ENCODE measurements at places on chromosomes 2 and 18. TPM values are rescaled to one million over a fixed set of nuclear protein-coding genes. Genes with fewer than 3 reads are reported as not detected.

DNA sequence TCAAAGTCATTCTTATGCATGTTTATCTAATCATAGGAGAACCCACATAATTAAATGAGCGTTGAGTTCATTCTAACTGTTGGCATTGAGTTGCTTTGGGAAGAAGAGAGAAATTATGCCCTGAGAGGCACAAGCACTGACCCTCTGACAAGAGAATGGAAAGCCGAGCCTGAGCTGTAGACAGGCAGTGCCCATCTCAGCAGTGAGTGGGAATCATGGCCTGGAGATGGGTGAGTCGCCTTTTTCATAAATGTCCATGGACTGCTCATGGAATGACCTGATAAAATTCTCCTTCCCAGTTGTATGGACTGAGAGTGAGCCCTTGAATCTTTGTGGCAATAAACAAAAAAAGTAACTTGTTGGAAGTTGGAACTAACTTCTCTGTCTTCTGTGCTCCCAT, 21.4 kb upstream of the MYO3B start:
- H3K36me3 ChIP-seq = no peaks in the 10 kb centered on the region
- H3K4me1 ChIP-seq = no peaks in the 10 kb centered on the region
- H3K4me3 ChIP-seq = no peak overlapping the region
- no peak overlapping the region for H3K27ac ChIP-seq
- no peak for DNase-seq

DNA sequence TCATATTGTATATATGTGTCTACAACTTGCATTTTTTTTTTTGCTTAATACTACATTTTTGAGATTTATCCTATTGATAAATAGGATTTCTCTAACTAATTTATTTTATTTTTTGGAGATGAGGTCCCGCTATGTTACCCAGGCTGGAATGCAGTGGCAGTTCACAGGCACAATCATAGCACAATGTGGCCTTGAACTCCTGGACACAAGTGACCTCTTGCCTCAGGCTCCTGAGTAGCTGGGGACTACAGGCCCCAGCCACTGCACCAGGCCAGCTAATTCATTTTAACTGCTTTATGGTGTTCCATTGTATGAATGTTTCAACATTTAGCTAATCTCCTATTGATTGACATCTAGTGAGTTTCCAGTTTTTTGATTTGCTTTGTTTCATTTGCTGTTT, 16.8 kb upstream of the CLASP1 start:
- no peak overlapping the region for H3K27ac ChIP-seq
- DNase-seq = no peak
- no peaks in the 10 kb centered on the region for H3K4me1 ChIP-seq
- no peak overlapping the region for H3K4me3 ChIP-seq
- no peaks in the 10 kb centered on the region for H3K36me3 ChIP-seq

The PRLH gene
- not detected for total RNA-seq

The FAM110C gene
- 0.44 TPM for total RNA-seq

The G6PC2 gene
- total RNA-seq = not detected

The ASTL gene
- total RNA-seq = 18.0 TPM

GRCh38 chr18:77995593-77995992, 745.9 kb downstream of the GALR1 start:
- no peak overlapping the region for H3K27ac ChIP-seq
- no peaks in the 10 kb centered on the region for H3K36me3 ChIP-seq
- H3K4me1 ChIP-seq = no peaks in the 10 kb centered on the region
- DNase-seq = no peak
- H3K27me3 ChIP-seq = no peaks in the 10 kb centered on the region
- no peak overlapping the region for H3K4me3 ChIP-seq

The OR6B3 gene
- total RNA-seq = not detected

The FSIP2 gene
- total RNA-seq = not detected

The LCT gene
- 0.48 TPM for total RNA-seq

GRCh38 chr2:95382192-95382591, 20.3 kb upstream of the FAHD2A start:
- no peak for DNase-seq
- no peaks in the 10 kb centered on the region for H3K36me3 ChIP-seq
- no peak overlapping the region for H3K27ac ChIP-seq

DNA sequence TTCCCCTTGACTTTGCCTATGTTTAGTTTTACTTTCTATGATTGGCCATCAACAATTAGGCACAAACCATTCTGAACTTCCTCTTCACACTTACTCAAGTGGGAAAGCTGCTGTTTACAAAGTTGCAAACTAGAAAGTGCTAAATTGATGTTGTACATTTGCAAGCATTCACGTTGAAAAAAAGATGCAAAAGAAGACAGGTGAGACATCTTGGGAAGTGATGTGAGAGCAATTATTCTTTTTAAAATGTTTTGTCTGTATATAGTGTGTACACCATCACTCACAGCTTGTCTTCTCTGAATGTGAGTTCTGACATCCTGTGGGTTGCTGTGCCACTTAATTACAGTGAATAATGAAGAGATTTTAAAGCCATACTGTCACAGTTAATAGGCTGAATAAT, 874.1 kb upstream of the LRATD1 start:
- DNase-seq = no peak
- no peaks in the 10 kb centered on the region for H3K27me3 ChIP-seq
- no peaks in the 10 kb centered on the region for H3K36me3 ChIP-seq
- no peaks in the 10 kb centered on the region for H3K4me1 ChIP-seq

The FBXO48 gene
- total RNA-seq = 1.5 TPM

The SP140 gene
- total RNA-seq = 111 TPM

DNA sequence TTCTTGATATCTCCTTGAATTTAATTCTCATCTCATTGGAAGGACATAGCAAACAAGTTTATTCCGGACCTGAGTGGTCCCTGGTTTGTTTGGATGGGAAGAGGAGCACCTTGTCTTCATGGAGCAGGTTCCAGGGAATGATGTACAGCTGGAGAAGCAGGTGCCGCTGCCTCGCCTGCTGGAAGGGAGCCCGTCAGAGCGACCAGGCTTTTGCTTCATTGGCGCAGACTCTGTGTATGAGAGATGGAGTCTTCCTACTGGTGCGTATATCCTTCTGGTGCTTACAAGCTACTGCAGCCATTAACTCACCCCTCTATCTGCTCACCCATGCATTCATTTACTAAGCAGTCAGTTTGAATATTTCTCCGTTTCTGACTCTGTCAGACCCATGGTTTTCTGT, 11.6 kb upstream of the ALLC start:
- H3K27ac ChIP-seq = no peak overlapping the region
- H3K4me1 ChIP-seq = peaks cover 5% of the 10 kb centered on the region
- H3K27me3 ChIP-seq = no peaks in the 10 kb centered on the region
- H3K4me3 ChIP-seq = no peak overlapping the region
- no peak for DNase-seq

GRCh38 chr2:157875641-157876065, 477 bp downstream of the ACVR1 start:
- H3K27ac ChIP-seq = peak overlapping the region; percentile 66
- H3K36me3 ChIP-seq = no peaks in the 10 kb centered on the region
- peaks cover 30% of the 10 kb centered on the region for H3K4me1 ChIP-seq
- DNase-seq = peak; percentile 67

- DNase-seq = no peak
- no peak overlapping the region for H3K4me3 ChIP-seq
- H3K27me3 ChIP-seq = no peaks in the 10 kb centered on the region
- H3K27ac ChIP-seq = no peak overlapping the region
- no peaks in the 10 kb centered on the region for H3K36me3 ChIP-seq
Observed at GRCh38 chr18:9755615-9756014, 47.5 kb downstream of the RAB31 start.

DNA sequence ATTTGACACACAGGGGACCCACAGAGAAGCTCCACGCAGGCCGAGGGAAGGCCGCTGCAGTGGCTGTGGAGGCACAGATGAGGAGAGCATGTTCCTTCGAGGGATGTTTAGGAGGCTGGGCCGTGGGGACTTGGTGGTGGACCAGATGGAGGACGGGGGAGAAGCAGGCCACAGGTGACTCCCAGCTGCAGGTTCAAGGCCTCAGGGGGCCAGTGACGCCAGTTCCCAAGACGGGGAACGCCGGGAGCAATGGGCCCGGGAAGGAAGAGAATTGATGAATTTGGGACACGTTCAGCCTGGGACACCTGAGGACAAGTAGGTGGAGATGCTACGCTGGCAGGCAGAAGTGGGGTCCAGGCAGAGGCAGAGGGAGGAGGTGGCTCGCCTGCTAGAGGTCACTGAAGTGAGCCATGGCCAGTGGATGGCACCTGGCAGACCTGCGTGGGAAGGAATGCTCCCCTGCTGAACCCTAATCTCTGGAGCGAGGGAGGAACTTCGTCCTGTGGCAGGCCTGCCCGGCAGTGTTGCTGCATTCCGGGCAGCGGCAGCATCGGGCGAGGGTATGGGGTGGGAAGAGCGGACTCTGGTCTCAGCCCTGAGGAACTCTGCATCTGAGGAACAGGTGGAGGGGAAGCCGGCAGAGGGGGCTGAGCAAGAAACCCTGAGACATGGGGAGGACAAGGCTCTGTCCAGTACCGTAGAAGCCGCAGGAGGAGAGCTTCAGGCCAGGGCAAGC, 25.2 kb upstream of the HPCAL1 start:
- no peaks in the 10 kb centered on the region for H3K36me3 ChIP-seq
- DNase-seq = no peak
- H3K4me1 ChIP-seq = peaks cover 11% of the 10 kb centered on the region

DNA sequence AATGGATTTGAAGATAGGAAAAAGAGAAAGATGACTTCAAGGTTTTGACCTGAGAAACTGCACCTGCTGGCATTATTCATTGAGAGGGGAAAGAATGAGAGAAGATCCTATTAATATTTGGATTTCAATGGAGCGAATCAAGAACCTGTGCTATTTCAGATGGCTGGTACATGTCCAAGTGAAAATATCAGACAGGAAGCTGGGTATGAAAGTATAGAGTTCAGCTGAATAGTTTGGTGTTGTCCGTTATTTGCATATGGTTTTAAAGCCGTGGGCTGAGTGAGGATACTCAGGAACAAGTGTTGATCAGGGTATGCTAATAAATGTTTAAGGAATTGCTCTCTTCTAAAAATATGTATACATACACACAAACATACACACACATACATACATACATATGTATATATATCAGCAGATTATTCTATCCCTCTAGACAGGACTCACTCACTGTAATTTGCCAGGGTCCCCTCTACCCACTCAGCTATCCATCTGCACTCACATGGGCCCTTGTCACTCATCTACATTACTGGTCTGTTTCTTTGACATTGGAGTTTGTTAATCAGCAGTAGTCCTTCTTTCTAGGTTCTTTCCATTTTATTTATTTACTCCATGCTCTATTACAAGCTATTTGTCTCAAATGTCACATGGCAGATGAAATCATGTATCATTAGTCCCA, 33.9 kb upstream of the IKZF2 start:
- H3K27me3 ChIP-seq = no peaks in the 10 kb centered on the region
- no peak for DNase-seq
- no peak overlapping the region for H3K27ac ChIP-seq

- H3K36me3 ChIP-seq = peaks cover 5% of the 10 kb centered on the region
- H3K27me3 ChIP-seq = no peaks in the 10 kb centered on the region
- no peak for DNase-seq
- peak overlapping the region; percentile 58 for H3K4me3 ChIP-seq
- H3K27ac ChIP-seq = peak overlapping the region; percentile 44
- H3K4me1 ChIP-seq = peaks cover 11% of the 10 kb centered on the region
Observed at GRCh38 chr2:241356871-241357260, 781 bp downstream of the FARP2 start.

- peaks cover 22% of the 10 kb centered on the region for H3K4me1 ChIP-seq
- H3K27ac ChIP-seq = no peak overlapping the region
- DNase-seq = peak; percentile 5
Observed at GRCh38 chr2:73176205-73176880, 26.0 kb upstream of the NOTO start.

GRCh38 chr2:167310442-167310841, 422.2 kb downstream of the XIRP2 start:
- H3K27ac ChIP-seq = no peak overlapping the region
- DNase-seq = no peak
- no peak overlapping the region for H3K4me3 ChIP-seq
- no peaks in the 10 kb centered on the region for H3K27me3 ChIP-seq
- H3K4me1 ChIP-seq = no peaks in the 10 kb centered on the region
- no peaks in the 10 kb centered on the region for H3K36me3 ChIP-seq

- H3K4me3 ChIP-seq = no peak overlapping the region
- no peak for DNase-seq
- H3K27me3 ChIP-seq = no peaks in the 10 kb centered on the region
- no peaks in the 10 kb centered on the region for H3K4me1 ChIP-seq
- no peaks in the 10 kb centered on the region for H3K36me3 ChIP-seq
Observed at GRCh38 chr2:885230-886071, 65.2 kb upstream of the SNTG2 start.

The MYO1B gene
- total RNA-seq = 3.9 TPM

The NYAP2 gene
- total RNA-seq = not detected

The INPP5D gene
- 51.0 TPM for total RNA-seq

The EIPR1 gene
- 43.9 TPM for total RNA-seq

- no peaks in the 10 kb centered on the region for H3K36me3 ChIP-seq
- no peak overlapping the region for H3K4me3 ChIP-seq
- no peak for DNase-seq
- no peaks in the 10 kb centered on the region for H3K27me3 ChIP-seq
- H3K27ac ChIP-seq = no peak overlapping the region
- no peaks in the 10 kb centered on the region for H3K4me1 ChIP-seq
Observed at GRCh38 chr2:146349334-146349733, 1495.5 kb upstream of the ACVR2A start.

The HAT1 gene
- total RNA-seq = 85.1 TPM

GRCh38 chr2:39620067-39620466, 45.6 kb upstream of the TMEM178A start:
- no peaks in the 10 kb centered on the region for H3K4me1 ChIP-seq
- no peak overlapping the region for H3K4me3 ChIP-seq
- DNase-seq = no peak
- no peak overlapping the region for H3K27ac ChIP-seq
- H3K27me3 ChIP-seq = peaks cover 4% of the 10 kb centered on the region

- no peak for DNase-seq
- no peaks in the 10 kb centered on the region for H3K36me3 ChIP-seq
- H3K4me3 ChIP-seq = no peak overlapping the region
- peaks cover 75% of the 10 kb centered on the region for H3K27me3 ChIP-seq
Observed at GRCh38 chr2:176158855-176159662, 2.0 kb downstream of the HOXD3 start.

- no peaks in the 10 kb centered on the region for H3K27me3 ChIP-seq
- peak overlapping the region; percentile 54 for H3K4me3 ChIP-seq
- H3K4me1 ChIP-seq = peaks cover 47% of the 10 kb centered on the region
- no peaks in the 10 kb centered on the region for H3K36me3 ChIP-seq
- H3K27ac ChIP-seq = peak overlapping the region; percentile 73
Observed at GRCh38 chr2:239274391-239275043, 126.3 kb downstream of the HDAC4 start.

The ANKRD30BL gene
- not detected for total RNA-seq

DNA sequence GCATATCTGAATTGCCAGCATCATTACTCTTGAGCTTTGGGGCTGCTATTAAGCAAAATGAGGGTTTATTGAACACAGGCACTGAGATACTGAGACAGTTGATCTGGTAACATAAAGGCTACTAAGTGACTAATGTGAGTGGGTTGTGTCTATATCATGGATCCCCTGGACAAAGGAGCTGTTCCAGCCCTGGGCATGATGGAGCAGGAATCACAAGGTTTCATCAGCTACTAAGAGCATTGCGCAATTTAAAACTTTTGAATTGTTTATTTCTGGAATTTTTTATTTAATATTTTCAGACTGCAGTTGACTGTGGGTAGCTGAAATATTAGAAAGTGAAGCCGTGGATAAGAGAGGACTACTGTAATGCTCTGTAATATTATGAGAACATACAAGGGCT, 73.5 kb downstream of the MGAT5 start:
- H3K4me3 ChIP-seq = no peak overlapping the region
- no peaks in the 10 kb centered on the region for H3K36me3 ChIP-seq
- H3K27ac ChIP-seq = no peak overlapping the region
- H3K4me1 ChIP-seq = peaks cover 24% of the 10 kb centered on the region
- H3K27me3 ChIP-seq = no peaks in the 10 kb centered on the region
